Pancreas (tissue), 10 donors: ENCODE measurements at places on chromosomes 7 and 10. TPM values are rescaled to one million over a fixed set of nuclear protein-coding genes. Genes with fewer than 3 reads are reported as not detected.

PLXDC2 gene
- 5.1 TPM for total RNA-seq

NEUROG3 gene
- total RNA-seq = not detected

- DNase-seq = no peak
Observed at GRCh38 chr10:118504467-118505205, 90.8 kb downstream of the PRLHR start.

GRCh38 chr7:68977385-68978055, 620.8 kb upstream of the AUTS2 start:
- no peak for DNase-seq

PON1 gene
- 0.35 TPM for total RNA-seq

- no peak for DNase-seq
Observed at GRCh38 chr7:155701972-155702544, 57.6 kb downstream of the RBM33 start.

FAM237B gene
- not detected for total RNA-seq

DNA sequence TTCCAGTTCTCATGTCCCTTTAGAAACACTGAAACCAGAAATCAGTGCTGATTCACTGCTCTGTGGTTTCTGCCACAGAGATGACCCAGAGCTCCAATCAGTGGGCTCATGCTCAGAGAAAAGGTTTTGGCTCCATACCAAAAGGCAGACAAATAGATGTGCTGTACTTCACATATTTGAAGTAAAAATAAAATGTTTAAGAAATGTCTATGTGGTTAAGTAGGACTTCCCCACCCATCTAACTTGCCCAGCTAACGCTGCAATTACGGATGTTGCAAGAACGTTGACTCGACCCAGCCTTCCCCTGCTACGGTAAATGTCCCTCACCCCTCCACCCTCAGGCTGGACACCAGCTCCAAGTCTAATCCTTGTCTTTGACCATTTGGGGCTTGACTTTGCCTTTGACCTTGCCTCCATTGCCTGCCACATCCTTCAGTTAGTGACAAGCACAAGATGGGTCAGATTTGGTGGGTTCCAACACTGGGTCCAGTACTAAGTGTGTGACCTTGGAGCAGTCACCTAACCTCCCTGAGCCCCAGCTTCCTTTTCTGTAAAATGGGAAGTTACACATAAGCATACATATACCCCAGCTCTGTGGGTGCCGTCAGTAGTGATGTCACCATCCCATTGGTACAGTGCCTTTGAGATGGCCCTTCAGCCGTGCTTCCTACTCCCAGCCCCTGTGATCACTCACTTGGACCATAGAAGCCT, 95.8 kb downstream of the CHST15 start:
- no peak for DNase-seq

DNA sequence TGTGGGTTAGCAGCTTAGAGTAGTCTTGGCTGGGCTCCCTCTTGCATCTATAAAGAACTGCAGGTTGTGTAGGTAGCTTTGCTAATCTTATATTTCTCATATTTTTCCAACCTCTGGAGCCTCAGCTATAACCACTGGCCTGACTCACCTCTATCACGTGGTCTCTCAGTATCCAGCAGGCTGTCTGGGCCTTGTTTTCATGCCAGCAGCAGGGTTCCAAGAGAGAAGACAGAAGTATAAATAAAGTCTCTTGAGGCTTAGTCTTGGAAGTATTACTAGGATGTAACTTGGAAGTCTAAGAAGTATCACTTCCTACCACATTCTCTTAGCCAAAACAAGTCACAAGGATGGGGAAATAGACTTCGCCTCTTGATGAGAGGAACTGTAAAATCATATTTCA, 73.3 kb downstream of the WIPF3 start:
- no peak for DNase-seq

DNA sequence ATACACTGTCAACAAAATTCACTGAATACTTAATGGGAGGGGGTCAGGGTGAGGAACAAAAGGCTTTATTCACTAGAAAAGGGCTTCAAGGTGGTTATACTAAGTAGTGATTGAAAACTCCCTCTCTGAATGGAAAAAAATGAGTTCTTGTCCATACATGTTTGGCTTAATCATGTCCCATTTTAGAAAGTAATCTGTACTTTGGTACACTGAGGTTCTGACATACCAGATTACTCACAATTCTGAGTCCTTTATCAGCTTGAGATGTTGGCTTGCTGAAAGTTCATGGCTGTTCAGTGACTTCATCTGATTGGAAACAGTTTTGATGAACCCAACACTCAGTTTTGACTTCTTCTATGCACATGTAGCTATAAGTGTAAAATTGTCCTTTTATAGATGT, 12.8 kb upstream of the NOBOX start:
- DNase-seq = no peak
